ENCODE measurements at places on chromosomes 11 and 22.

DNA sequence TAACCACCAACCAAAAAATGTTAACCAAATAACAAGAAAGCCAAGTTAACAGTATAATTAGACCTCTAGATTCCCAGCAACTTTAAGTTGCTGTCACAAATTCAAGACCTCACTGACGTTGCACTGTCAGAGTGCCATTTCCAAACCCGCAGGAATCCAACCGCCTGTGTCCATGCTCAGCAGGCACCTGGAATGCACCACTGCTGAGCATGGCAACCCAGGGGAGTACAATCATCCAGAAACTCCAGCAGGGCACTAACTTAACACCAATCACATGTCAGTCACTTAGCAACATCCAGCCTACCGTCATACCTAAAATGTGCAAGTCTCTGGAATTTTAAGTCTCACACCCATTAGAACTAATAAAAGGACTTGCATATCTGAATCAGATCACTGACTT is 48.8 kb downstream of the SMCO4 start:
- DNase-seq: no peak

DNA sequence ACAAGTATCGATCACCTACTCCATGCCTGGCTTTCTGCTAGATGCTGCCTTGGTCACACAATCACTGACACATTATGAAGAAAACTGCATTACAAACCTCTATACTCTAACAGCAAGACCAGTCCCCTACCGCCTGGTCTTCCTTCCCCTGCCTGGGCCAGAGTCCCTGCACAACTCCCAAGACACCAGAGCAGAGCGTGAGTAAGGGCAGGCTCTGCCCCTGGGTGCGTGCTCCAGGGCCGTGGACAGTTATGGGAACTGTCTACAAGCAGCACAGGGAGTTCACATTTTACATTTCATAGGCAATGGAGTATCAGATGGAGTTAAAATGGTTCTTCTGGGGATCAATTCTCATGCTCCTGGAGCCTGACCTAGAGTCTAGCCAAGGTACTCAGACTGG is 6.5 kb downstream of the FZD4 start:
- no peak for DNase-seq

DNA sequence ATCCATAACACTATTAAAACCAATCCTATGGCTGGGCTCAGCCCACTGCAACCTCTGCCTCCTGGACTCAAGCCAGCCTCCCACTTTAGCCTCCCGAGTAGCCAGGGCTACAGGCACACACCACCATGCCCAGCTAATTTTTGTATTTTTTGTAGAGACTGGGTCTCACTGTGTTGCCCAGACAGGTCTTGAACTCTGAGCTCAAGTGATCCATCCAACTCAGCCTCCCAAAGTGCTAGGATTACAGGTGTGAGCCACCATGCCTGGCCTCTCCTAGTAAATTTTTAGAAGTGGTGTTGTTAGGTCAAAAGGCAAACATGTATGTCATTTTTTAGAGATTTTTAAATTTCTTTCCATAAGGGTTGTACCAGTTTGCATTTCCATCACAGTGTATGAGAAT is 14.2 kb downstream of the F2 start:
- DNase-seq: no peak

DNA sequence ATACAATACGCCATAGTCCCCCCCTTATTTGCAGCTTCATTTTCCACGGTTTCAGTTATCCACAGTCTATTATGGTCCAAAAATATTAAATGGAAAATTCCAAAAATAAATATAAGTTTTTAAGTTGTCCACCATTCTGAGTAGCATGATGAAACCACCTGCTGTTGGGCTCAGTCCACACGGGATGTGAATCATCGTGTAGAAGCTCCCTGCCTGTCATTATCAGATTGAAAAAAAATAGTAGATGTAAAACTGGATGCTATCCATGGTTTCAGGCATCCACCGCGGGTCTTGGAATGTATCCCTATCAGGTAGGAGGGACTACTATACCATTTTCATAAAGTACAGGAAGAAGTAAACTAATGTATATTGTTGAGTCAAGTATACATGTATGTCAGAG is 127.4 kb downstream of the TTC17 start:
- no peak for DNase-seq

- DNase-seq: no peak
These were observed 42.4 kb upstream of the KCNQ1OT1 start for GRCh38 chr11:2742201-2742600.

DNA sequence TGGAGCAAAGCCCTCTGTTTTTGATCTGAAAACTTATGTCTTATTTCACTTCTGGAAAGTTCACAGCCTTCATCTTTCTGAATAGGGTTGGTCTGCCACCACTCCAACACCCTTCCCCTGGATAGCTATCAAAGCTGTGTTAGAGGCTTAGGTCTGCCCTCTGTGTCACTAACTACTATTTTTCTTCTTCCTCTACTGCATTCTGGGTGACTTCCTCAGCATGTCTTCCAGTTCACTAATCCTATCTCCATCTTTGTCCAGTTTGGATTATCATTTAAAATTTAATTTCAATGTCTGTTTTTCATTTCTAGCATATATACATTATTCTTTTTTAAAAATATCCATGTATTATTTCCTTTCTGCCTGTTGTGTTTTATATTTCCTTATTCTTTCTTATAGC is 84.6 kb downstream of the ZNRF3 start:
- DNase-seq: no peak

DNA sequence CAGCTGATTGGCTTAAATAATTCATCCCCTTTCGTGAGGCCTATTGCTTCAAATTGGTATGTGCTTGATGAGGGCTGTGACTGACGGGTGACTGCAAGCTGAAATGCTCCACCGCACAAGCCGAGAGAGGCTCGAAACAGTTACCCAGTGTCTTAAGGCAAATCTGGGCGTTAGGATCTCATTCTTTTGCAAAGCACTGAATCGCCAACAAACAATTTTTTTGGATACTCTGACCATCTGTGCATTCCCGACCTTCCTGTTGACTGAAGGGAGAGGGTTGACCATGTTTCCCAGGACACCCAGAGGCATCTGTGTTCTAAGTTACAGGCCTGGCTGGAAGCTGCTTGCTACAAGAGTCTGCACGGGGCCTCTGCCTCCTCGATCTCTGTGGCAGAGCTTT is 32.1 kb downstream of the CACNG2 start:
- no peak for DNase-seq

DNA sequence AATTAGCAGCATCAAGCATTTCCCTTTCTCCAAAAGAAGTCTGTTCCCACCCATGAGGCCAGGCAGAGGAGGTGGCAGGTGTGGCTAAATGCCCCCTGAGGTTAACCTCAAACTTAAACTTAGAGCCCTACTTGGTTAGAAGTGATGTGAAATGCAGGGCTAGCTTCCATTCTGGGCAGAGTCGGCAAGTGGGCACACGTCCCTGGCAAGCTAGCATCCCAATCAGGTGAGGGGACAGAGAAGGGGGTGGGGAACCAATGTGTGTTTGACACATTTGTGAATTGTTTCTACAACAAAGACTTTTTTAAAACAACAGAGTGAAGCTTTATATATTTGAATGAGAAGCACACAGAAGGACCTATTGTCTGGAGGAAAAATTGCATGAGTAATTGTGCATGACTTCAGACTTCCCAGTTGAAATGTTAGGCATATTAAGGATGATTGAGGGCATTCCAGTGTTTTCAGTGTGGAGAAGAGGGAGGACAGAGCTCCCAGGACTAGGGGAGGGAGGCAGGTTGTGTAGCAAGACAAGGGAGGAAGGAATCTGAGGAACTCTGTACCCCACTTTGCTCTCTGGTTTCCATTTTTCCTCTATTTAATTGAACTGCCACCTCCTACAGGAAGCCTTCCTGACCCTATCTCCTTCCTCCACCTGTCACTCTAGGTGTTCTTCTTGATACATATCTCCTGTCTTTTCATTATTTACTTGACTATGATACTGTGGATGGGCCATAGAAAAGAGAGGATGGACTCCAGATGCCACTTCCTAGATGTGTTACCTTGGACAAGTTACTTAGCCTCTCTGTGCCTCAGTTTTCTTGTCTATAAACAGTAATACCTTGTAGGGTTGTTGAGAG is 83.3 kb upstream of the PICALM start:
- no peak for DNase-seq

- DNase-seq: no peak
These were observed 21.3 kb downstream of the OR4D9 start for GRCh38 chr11:59532620-59533019.

DNA sequence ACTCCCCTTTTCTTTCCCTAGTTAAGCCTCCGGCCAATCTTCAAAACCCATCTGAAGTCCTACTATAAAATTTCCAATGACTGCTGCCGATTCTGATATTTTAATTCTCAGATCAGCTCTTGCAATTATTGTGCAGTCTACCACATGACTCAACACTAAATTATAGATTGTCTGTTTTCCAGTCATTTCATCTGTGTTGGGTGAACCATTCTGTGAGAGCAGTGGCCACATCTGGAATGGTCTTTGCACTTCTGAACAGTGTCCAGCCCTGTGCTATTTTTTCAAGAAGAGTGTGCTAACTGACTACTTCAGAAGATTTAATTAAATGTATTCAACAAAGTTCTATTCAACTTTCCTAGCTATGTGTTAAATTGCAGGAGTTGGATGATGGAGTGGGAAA is 47.2 kb upstream of the MMP7 start:
- DNase-seq: no peak

DNA sequence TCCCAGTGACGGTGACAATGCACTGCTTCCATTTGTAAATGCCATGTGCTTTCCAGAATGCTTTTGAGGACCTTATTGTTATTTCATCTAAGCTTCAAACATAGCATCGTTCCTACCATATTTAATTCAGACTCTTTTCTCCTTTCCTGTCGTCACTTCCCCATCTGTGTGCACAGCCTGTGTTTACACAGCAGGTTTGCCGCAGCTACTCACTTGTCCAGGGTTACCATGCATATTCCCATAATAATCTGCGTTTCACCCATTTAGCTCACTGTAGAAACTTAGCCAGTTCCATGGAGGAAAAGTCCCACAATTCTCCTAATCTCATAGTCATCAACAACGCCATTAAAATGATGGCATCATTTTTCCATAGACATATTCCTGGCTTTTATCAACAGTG is 48.0 kb downstream of the FLI1 start:
- DNase-seq: no peak

GRCh38 chr11:61080986-61081590 is 21.2 kb upstream of the CD5 start:
- DNase-seq: no peak

DNA sequence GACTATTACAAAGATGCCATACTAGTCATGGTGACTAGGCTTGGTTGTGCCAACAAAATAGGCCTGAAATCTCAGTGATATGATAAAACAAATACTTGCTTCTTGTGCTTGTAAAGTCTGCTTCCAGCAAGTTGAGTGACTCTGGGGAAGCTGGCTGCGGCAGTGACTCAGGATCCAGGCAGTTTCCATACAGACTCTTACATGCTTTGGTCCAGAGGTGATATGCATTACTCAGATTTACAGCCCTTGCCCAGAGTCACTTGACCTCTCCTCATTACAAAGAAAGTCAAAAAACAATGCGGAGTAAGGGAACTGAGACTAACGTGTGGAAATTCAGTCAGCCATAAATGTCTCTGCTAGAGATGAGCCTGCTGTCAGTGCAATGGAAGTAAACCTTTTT is 387.5 kb downstream of the KCNA4 start:
- DNase-seq: no peak

GRCh38 chr11:134628426-134628825 is 216.4 kb upstream of the B3GAT1 start:
- no peak for DNase-seq

GRCh38 chr11:17171916-17172315 is 35.9 kb downstream of the PIK3C2A start:
- no peak for DNase-seq

DNA sequence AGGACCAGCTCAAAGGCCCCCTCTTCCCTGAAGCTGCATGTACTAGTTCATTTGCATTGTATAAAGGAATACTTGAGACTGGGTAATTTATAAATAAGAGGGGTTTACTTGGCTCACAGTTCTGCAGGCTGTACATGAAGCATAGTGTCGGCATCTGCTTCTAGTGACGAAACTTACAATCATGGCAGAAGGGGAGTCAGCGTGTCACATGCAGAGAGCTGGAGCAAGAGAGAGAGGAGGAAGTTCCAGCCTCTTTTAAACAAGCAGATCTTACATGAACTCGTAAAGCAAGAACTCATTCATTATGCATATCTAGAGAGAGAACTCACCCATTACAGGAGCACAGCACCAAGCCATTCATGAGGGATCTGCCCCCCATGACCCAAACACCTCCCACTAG is 7.1 kb upstream of the HMGXB4 start:
- DNase-seq: no peak
